Activated CD8-positive, alpha-beta memory T cell treated with anti-CD3 and anti-CD28 coated beads for 1 hour (primary cell): ENCODE measurements at places on chromosomes 6 and 20.

DNA sequence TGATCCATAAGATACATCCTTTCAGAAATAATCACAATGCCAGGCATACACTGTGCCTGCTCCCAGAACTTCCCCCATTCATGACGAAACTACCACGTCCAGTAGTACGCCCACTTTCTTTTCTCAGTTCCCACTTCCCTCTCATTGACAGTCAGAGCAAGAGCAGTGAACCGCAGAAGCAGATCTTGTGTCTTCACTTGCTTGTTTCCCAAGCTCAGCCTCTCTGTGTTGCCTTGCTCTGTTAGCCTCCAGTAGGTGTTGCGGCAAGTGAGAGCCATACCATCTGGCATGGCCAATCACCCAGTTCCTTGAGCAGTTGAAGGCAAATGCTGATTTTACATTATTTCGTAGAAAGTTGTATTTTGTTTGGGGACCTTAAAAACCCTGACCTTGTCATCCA is 11.7 kb downstream of the UST start:
- no peak for DNase-seq

GRCh38 chr6:4466769-4467480 is 309.3 kb upstream of the CDYL start:
- DNase-seq, result no peak

DNA sequence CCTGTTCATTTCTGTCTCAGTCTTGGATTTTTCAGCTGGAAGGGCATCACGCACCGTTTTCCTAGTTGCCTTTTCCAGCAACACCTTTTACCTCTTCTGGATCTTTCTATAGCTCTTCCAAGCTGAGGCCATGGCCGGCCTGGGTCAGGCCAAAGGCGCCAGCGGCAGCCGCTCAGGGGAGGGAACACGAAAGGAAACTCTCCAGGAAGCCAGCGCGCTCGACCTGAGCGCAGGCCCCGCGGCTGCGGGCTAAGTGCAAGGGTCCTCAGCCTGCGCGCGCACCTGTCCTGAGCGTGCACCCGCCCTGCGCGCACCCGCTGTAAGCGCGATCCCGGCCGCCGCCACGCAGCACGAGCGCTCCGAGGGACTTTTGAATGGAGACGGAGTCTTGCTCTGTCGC is 43.8 kb upstream of the TMEM181 start:
- DNase-seq, result no peak

DNA sequence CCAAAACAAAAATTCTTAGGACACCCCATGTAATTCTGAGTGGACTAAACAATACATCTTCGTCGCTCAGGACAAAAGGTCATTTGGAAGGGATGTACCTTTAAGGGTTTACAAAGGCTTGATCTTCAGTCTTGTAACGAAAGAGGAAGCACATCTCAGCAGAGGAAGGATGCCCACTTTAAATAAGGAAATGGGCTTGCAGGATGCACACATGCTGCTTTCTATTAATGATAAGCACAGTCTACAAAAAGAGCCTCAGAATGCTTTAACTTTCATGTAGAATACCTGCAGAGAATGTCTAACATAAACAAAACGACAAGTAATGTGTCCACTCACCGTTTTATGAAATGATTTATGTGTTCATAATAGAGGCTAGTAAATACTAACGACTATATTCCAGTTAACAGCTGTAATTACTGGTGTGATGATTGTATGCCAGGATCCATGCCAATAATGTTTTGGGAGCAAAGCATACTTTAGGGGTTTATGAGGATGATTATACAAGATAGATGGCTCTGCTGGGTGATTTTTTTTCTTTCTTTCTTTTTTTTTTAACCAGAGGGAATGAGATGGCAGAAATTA is 216.9 kb downstream of the GMDS start:
- DNase-seq, result no peak

DNA sequence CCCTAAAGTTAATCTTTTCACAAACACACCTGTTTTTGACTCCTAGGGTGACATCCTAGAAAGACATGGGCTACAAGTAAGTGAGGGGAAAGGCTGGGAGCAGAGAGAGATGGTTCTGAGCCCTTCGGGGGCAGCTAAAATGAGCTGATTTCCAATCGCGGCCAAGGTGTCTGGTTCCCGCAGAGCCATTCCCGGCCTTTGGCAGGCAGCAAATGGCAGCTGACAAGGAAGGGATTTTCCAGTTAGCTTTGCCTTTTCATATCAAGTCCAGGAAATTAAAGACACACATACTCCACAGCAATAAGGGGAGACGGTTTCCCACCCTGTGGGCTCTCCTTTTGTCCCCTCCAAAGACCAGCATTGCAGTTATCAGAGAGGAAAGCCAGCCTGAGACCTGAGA is 228.5 kb downstream of the ZMYND8 start:
- DNase-seq, result no peak

DNA sequence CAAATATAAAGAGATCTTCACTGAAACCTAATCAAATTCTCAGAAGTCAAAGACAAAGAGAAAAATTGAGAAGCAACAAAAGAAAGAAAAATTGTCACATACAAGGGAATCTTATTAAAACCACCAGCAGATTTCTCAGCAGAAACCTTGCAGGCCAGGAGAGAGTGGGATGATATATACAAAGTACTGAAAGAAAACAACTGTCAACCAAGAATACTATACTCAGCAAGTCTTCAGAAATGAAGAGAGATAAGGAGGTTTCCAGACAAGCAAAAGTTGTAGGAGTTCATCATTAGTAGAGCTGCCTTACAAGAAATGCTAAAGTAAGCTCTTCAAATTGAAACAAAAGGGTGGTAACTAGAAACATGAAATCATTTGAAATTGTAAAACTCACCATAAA is 345.6 kb downstream of the MAFB start:
- DNase-seq, result no peak

- DNase-seq, result no peak
Observed at GRCh38 chr20:14470977-14471661, 133.7 kb upstream of the FLRT3 start.

GRCh38 chr6:35893246-35893645 is 27.7 kb downstream of the SRPK1 start:
- DNase-seq, result no peak

- no peak for DNase-seq
Observed at GRCh38 chr6:3385660-3386151, 71.1 kb downstream of the SLC22A23 start.

- DNase-seq, result no peak
Observed at GRCh38 chr6:57123111-57123510, 33.1 kb downstream of the ZNF451 start.

DNA sequence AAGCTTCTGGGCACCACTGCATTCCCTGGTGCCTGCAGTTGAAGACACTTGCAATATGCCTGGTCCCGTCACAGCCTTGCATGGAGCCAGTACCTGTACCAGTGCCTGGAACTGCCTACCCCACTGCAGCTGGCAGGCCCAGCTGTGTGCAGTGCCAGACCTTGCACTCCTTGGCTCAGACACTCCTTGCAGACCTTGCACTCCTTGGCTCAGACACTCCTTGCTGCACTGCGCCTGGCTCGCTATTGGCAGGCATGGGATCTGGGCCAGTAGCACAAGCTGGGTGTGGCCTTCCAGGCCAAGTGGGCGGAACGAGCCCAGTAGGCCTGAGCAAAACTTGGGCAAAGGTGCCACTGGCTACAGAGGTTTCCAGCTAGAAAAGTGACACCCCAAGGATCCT is 1189.1 kb downstream of the GRIK2 start:
- DNase-seq, result no peak

GRCh38 chr6:3370361-3371221 is 86.3 kb downstream of the SLC22A23 start:
- no peak for DNase-seq

DNA sequence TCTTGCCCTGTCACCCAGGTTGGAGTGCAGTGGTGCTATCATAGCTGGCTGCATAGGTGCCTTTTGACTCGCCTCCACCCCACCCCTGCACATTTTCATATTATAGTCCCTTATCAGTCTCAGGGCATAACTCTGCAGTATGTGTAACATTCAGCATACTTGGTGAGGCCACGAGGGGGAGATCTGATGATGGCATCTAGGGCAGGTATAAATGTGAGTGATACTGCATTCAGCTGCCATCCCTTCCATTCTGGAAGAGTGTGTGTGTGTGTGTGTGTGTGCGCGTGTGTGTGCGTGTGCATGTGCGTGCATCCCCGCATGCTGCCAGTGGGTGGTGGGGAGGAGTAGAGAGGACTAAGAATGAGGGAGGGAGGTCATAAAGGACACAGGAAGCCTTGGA is 81.4 kb downstream of the JARID2 start:
- no peak for DNase-seq

- no peak for DNase-seq
Observed at GRCh38 chr6:56243518-56244070, 3.8 kb downstream of the COL21A1 start.

GRCh38 chr6:17931227-17931626 is 56.2 kb downstream of the KIF13A start:
- no peak for DNase-seq

DNA sequence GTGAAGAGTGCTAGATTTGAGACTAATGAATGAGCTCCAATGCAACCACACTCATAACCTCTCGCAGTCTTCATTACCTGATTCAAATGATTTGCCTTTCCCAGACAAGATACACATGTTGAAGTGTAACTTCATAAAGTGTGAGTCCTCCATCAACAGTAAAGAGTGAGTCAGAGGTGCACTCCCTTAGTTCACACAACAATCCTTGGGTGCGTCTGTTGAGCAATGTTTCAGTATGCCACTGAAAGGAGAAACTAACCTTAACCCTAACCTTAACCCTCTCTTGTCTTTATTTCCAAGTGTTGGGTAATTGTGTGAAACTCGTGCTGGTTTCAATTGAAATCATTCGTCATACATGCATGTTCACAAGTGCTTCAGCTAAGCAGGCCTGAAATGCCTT is 21.0 kb upstream of the RIN2 start:
- DNase-seq, result no peak

DNA sequence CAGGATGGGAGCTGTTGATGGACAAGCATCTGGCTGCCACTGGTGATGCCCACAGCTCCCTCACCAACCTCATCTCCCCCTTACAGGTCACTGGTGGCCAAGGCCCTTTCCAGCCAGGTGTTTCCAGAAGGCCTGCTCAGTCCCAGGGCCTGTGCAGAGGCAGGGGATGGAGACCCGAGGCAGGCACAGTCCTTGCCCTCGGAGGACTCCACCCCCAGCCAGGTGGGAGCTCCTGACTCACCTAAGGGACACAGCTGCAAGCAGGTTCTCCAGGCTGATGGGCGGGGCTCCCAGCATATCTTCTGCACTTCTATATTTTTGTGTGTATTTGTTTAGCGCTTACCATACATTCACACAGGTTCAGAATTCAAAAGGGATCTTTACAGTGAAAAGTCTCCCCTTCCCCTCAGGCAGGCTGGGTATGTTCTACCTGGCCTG is 17.4 kb downstream of the PRPH2 start:
- no peak for DNase-seq

GRCh38 chr6:169229615-169230321 is 23.9 kb downstream of the THBS2 start:
- DNase-seq, result no peak

DNA sequence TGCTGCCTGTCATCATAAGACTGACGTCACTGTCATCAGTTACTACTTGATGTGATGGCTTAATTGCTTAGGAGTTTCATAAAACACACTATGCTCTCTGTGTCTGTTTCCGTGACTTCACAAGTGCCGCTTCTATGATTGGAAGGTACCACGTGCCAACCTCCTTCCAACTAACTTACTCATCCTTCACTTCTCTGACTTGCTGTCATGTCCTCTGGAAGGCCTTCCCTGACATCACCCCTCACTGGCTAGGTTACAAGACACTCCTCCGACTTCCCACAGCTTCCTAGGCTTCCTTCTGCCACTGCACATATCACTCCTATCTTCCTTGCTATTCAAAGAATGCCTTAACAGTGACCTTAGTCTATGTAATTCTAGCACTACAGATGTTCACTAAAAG is 20.4 kb downstream of the SERINC3 start:
- DNase-seq, result no peak

GRCh38 chr6:36674942-36675341 is 3.6 kb upstream of the CDKN1A start:
- no peak for DNase-seq

GRCh38 chr6:37511910-37512399 is 12.3 kb upstream of the CCDC167 start:
- DNase-seq, result no peak

GRCh38 chr20:1710484-1710883 is 52.9 kb upstream of the SIRPG start:
- DNase-seq, result no peak
